ENCODE measurements at places on chromosomes 7 and 10.
A peak's percentile ranks its signal among the peaks of the same experiment; 100 is the strongest.

- no peak for DNase-seq
Observed at GRCh38 chr10:127815147-127815546, 77.6 kb downstream of the CLRN3 start.

GRCh38 chr7:95723583-95724180 is 48.7 kb upstream of the DYNC1I1 start:
- DNase-seq: peak; percentile 48

- DNase-seq: no peak
Observed at GRCh38 chr7:16881844-16882243, at the start of gene AGR3. AGR3 (minus strand) TSS chr7:16881983; CDS start chr7:16878618, 3,365 bp downstream.

DNA sequence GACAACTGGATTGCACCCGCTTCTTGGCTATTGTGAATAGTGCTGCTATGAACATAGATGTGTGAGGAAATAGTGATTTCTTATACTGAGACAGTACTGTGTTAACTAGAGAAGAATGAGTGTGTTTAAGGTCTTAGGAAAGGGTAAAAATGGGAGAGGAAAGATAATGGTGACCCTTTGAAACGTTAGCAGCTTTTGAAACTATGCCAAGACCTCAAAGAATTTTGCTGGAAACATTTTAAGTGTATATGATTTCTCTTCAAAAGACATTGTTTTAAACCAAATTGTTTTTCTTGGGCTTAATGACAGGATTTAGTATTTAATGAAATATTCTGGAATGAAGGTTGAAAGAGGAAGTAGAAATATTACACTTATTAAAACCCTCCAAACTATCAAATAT is 100.8 kb upstream of the ARHGAP21 start:
- no peak for DNase-seq

DNA sequence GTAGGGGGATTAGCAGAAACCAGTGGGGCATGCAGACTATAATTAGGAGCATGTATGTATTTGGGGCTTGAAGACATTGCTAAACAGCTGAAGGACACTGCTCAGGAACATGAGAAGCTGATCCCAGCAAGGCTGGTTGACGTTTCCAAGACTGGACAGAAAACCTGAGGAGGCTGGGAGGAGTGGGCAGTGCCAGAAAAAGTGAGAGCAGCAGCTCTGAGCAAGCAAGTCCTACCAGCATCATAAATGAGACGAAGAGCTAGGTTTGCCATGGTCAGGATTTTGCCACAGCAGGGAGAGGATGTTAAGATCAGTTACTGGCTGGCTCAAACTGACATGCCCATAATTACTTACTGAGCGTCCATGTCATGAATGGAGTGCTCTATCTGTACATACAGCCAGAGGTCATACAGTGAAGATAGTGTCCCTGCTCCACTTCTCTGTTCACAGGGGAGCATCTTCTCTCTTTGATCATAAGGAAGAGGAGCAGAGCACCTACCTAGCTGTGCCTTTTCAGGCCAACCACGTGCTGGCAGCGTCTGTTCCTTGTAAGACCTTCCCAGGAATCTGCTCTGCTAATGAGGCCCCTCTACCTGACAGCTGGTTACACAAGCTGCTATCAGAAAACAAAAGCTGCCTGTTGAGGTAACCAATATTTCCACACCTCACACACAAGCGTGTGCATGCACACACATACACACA is 44.7 kb downstream of the PDE1C start:
- no peak for DNase-seq

DNA sequence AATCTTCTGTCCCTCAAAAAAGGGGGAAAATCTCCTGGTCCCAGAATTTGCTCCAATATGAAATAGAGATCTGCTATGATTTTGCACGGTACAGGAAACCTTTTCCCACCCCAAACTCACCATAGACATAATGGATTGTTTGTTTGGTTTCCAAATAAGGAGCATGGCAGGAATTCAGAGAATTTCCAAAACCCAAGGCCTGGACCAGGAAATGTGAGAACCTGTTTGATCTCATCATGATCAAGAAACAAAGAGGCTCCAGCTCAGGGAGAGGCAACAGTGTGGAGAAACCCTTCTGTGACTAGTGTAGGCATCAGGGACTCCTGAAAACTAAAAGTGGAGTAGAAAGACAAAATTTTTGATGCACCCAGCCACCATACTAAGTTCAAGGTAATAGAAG is 1548.1 kb upstream of the LRRTM3 start:
- DNase-seq: no peak

DNA sequence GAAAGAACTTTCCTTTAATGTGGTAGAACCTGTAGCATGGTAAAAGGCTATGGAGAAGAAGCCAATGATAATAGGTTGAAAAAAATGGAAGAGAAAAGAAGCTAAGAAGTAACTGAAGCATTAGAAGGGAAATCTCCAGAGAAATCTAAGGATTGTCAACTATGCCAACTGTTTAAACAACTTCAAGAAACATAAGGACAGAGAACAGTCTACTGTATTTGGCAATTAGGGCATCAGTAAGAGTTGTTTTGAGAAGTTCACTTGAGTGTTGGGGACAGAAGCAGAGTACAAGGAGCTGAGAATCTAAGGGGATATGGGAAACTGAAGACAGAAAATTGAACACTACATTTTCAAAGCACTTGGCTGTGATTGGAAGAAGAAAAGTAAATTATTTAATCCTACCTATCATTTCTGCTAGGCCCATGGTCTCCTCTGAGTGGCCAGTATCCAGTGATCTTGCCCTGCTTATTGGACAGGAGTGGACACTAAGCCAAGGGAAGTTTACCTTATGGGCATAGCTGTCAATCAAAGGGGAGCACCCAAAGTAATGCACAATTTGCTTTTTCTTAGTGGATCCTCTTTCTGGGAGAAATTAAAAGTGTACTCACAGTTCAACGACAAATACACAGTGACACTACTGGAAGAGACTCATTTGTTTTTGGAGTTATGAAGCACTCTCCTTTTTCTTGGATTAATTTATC is 56.4 kb upstream of the CCDC71L start:
- DNase-seq: no peak

DNA sequence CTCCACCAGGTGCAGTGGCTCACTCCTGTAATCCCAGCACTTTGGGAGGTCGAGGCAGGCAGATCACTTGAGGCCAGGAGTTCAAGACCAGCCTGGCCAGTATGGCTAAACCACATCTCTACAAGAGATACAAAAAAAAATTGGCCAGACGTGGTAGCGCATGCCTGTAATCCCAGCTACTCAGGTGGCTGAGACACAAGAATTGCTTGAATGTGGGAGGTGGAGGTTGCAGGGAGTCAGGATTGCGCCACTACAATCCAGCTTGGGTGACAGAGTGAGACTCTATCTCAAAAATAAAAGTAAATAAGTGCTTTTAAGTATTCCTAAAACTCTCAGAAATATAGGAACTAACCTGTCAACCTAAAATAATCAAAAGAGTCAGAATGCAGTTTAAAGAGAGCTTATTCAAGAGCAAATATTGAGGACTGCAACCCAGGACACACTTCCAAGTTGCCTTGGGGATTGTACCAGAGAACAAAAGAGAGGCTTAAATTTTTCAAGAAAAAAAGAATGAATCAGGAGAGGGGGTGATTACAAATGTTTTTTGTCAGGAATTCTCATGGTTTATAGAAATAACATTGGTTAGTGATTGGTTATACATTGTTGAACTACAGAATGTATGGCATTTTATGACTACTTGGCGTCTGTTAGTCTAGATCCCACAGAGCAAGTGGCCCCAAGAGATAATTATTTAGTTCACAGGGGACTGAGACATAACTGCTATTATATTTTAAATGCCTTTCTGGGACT is 33.2 kb upstream of the PPP1R9A start:
- DNase-seq: no peak

GRCh38 chr10:62043421-62044021 is 142.0 kb downstream of the ARID5B start:
- no peak for DNase-seq

GRCh38 chr7:129053938-129054437 is 923 bp downstream of the TNPO3 start:
- no peak for DNase-seq

DNA sequence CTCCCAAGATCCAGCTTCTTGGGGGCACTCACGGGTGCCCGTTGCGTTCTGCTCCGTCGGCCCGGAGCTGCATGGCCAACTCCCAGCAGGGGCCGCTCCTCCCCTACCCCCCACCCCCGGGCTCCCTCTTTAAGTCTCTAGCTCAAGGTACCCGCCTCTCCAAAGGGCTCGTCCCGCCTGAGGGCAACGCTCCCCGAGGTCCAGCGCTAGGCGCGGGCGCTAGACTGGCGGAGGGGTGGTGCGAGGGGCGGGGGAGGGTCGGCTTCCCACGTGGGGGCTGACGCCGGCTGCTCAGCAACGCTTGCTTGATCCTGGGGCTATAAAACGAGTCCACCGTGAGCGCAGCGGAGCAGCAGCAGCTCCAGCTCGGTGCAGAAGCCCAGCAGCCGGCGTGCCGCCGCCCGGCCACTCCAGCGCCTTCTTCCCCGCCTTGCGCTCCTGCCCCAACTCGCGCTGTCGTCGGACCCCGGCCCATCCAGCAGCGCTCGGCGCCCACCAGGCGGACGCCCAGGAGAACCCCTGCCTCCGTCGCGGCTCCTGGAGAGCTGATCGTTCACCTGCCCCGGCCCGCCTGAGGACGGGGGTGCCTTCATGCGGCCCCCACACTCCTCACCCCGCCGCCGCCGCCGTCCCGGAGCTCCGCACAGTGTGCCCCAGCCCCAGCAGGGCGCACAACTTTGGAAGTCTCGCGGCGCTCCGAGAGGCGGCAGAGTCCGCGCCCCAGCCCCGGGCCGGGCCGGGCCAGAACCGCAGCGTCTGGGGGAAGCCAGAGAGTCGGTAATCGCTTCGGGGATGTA is at the start of gene ADRA2A:
Gene ADRA2A (plus strand): TSS at position 348 of the 797 bp plus-strand sequence. CDS start 968 bp downstream, outside the sequence.
- peak; percentile 35 for DNase-seq

GRCh38 chr10:96586419-96587263 is at the start of gene TM9SF3:
TM9SF3 (minus strand) TSS chr10:96587012; CDS start chr10:96586835, 177 bp downstream.
- DNase-seq: peak; percentile 86

DNA sequence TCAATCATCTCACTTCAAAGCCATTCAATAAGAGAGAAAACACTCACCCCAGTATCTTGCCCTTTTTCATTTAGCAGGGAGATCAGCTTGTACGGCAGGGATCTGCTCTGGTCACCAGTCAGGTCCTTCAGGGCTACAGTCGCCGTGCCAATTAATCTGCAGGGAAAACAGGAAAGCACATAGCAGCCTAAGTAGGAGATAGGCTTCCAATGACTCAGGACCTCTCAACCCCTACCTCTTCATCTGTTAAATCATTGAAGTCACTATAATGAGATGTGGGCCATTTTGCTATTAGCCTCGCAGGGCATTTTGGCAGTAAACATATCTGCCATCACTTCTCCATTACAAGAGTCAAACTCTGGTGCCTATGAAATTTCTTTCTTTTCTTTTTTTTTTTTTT is 50.8 kb downstream of the MYOF start:
- DNase-seq: no peak

DNA sequence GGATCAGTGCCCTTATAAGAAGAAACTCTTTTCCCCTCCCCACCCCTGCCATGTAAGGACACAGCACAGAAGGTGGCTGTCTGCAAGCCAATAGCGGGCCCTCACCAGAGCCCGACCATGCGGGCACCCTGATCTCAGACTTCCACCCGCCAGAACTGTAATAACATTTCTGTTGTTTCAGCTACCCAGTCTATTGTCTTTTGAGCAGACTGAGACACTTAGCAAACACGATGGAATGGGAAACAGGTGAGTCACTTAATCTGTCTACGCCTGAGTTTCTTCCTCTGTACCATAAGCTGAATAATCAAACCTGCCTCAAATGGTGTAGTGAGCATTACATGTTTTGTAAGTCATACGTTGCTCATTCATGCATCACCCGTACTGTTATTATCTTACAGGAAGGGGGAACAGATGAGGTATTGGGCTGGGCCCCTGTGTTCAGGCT is 58.2 kb downstream of the STRA8 start:
- no peak for DNase-seq

DNA sequence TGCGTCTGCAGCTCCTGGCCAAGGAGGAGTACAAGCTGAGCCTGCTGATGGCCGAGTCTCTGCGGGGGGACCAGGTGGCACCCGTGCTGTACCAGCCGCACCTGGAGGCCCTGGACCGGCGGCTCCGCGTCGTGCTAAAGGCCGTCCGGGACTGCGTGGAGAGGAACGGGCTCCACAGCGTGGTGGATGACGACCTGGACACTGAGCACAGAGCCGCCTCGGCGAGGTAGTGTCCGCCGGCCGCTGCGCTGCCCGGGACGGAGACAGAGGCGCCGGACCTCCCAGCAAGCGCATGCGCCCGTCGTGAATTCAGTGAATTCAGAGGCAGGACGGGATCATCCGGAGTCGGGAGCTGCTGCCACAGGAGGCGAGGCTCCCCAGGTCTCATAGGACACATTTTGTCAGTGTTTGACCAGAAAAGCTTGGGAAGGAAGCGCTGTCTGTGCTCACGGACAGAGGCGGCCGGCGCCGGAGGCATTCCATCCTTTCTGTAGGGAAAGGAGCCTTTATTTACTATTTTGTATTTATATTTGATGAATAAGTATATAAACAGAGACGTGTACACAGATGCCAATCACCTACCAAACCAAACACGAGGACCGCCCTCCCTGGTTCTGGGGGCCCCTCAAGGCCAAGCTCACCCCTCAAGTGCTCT is 30.1 kb upstream of the FOXL3 start:
- no peak for DNase-seq

GRCh38 chr7:39741942-39742623 is 118.7 kb downstream of the RALA start:
- peak; percentile 55 for DNase-seq

DNA sequence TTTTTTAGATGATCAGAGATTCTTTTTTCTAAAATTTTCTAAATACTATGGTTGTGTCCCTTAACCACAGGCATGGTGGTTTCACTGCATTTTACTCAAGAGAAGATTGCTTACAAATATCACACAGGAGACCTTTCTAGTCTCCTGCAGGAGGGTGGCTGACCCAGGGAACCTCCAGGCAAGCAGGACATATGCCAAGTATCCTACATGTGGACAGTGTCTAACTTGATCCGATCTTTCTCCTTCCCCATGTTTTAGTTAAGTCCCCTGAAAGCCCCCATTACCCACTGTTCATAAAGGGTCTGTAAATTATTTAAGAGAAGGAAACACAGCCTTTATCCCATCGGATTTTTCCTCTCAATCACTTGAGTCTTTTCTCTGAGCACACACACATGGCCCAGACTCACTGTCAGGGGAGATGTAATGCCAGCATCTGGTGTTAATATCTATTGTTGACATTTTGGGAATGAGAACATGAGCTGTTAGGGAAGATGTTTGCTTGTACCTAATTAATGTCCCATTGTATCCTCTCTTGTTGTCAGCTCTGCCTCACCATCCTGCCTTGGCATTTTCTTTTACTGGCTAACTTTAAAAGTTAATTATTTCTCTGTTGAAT is 755.2 kb downstream of the AUTS2 start:
- no peak for DNase-seq
